Dermis microvascular lymphatic vessel endothelial cell (primary cell): ENCODE measurements at places on chromosomes 12 and 14. TPM values are rescaled to one million over a fixed set of nuclear protein-coding genes. Genes with fewer than 3 reads are reported as not detected.
A peak's percentile ranks its signal among the peaks of the same experiment; 100 is the strongest.

- no peak for DNase-seq
Observed at GRCh38 chr12:18323159-18323558, 61.8 kb downstream of the PIK3C2G start.

The IL26 gene
- not detected in 2 replicates for total RNA-seq

GRCh38 chr12:56994231-56994746 lies 12.1 kb downstream of the ZBTB39 start:
- no peak for DNase-seq

DNA sequence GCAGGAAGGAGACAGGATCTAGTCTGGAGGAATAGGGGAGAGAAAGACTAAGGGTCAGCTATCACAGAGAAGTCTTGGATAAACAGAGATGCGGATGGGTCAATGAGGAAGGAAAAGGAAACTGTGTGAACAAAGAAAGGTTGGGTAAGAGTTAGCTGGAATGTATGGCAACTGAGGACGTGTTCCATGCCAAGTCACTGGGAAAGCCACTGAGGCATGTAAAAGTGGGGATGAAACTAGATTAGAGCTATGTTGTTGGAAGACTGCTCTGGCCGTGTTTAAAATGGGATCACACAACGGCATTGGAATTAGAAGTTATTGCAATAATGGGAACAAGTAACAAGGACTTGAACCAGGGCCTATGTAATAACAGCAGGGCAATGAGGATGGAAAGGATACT lies 3.9 kb upstream of the NR2C1 start:
- DNase-seq, result no peak

- no peak for DNase-seq
Observed at GRCh38 chr12:119783787-119784186, 93.3 kb downstream of the CIT start.

GRCh38 chr12:127750076-127750840 lies 516.7 kb upstream of the TMEM132C start:
- DNase-seq, result no peak

- DNase-seq, result no peak
Observed at GRCh38 chr12:10339053-10339840, 31.6 kb downstream of the KLRD1 start.

DNA sequence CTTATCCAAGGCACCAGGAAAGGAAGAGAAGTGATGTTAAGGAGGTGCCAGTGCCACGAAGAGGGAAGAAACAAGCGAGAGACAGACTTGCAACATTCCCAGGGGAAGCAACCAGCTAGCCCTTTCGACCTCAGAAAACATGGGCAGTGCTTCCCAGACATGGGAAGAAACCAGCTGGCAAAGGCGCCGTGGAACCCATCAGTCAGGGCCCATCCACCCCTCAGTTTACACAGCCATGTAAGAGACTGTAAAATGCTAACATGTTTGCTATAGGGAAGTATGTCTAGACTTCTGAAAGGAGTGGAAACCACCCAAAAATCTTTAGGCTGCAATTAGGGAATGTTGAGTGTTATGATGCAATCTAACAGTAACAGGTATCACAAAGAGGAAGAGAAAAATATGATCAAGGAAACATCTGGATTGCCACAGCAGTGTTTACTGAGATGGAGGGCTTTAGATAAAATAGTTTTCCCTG lies 26.3 kb downstream of the ANAPC5 start:
- peak; percentile 55 for DNase-seq

The SYNE3 gene
- total RNA-seq, result 9.7 and 17.1 TPM in 2 replicates

DNA sequence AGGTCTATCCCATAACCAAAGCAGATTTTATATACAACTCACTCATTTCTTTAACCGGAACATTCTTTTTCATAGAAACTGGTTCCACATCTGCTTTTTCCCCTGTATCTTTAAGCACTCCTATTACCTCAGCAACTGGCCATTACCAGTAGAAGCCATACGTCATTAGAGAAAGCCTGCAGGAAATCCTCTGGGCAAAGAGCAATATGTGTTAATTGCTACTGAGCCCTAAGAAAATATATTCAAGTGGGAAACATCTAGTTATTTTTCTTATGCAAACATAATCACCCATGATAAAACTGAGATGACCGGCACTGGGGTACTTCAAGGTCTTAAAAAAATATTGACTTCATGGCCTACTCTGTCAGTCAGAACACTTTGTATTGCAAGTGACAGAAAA lies 28.2 kb upstream of the CPSF6 start:
- no peak for DNase-seq

DNA sequence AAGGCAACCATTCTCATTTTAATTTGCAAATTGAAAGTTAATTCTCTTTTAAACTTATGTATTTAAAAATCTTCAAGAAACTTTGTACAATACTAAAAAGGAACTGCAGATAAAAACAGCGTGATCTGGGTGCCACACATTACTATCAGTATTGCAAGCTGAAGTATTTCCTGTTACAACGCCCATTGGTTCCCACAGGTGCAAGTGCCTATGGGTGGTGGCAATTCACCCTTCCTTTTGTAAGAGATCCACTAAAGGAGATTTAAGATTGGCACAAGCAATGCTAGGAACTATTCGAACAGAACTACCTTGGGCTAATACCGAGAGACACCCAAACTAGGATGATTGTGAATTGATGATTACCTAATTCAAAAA lies 13.2 kb downstream of the TAOK3 start:
- no peak for DNase-seq

The KMT2D gene
- 20.0 and 34.0 TPM in 2 replicates for total RNA-seq

- DNase-seq, result no peak
Observed at GRCh38 chr12:95319694-95320331, 102.2 kb downstream of the VEZT start.

DNA sequence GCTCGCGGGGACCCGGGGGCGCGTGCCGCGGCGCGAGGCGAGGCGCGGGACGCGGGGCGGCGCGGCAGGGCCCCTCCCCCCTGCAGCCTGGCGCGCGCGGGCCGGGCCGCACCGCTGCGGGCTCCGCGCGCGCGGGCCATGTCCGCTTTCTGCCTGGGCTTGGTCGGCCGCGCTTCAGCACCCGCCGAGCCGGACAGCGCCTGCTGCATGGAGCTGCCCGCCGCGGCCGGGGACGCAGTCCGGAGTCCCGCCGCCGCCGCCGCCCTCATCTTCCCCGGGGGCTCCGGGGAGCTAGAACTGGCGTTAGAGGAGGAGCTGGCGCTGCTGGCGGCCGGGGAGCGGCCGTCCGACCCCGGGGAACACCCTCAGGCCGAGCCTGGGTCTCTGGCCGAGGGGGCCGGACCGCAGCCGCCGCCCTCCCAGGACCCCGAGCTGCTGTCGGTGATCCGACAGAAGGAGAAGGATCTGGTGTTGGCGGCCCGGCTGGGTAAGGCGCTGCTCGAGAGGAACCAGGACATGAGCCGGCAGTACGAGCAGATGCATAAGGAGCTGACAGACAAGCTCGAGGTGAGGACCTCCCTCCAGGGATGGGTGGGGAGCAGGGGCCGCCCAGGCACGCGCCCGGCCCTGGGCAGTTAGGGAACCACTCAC lies 820 bp downstream of the BICDL1 start:
- peak; percentile 80 for DNase-seq
